Fibroblast of skin of back (primary cell): ENCODE measurements at places on chromosomes 13 and 19.

- DNase-seq, result no peak
Measured at GRCh38 chr13:70523622-70524021, 415.4 kb upstream of the KLHL1 start.

DNA sequence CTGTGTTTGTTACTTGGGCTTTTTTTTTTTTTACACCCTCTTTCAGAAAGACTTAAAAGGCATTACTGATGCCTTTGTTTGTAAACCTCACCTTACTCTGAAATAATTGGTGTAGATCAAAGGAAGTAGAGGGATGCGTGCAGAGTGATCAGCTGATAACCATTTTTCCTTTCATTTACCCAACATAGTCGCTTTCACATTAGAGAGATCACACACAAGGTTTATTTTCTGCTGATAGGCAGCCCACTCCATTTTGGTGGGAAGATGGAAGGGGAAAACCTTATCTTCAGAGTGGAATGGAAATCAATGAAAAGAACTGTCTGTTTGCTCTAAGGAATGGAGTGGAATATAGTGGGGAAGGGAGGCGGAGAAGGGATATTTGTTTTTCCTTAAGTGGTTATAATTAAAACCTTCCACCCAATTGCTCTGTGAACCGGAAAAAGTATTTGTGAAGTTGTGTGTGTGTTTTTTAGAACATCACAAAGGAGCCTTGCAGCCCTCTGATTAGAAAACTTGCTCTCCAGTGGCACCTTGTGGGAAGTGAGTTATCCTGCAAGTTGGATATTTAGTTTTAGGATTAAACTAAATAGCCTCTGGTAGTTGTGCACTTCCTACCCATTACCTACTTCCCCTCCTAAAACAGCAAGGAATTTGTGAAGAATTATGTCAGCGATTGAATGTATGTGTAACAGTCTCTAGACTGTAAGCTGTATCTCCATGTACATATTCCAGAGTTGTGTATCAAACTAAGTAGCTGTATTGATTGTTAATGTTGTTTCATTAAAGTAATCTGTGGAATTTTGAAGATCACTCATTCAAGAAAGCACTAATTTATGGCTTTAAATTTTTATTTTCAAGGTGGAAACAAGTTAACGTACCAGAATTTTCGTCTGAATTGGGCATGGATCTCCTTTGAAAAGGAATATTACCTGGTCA lies 76.8 kb downstream of the FREM2 start:
- peak; percentile 24 for DNase-seq

- DNase-seq, result no peak
Measured at GRCh38 chr13:73703606-73704005, 430.6 kb downstream of the KLF12 start.

DNA sequence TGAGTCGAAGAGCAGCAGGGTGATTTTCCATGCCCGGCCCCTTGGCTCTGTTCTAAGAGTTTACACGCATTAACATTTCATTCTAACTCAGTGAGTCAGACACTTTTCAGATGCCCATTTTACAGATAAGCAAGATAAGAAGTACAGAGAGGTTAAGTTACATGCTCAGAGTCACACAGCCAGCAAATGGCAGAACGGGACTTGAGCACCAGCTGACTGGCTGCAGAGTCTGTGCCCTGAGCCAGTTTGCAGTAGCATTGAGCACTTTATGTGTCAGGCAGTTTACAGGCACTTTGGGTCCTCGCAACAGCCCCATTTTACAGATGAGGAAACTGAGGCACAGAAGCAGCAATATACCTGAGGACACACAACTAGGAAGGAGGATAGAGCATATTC lies 19.0 kb downstream of the CCDC8 start:
- no peak for DNase-seq

GRCh38 chr13:108674346-108674745 lies 44.9 kb downstream of the MYO16 start:
- no peak for DNase-seq
